ENCODE measurements at places on chromosomes 12 and 14.

- DNase-seq: no peak
Measured at GRCh38 chr12:40106655-40107054, 774 bp upstream of the SLC2A13 start.

DNA sequence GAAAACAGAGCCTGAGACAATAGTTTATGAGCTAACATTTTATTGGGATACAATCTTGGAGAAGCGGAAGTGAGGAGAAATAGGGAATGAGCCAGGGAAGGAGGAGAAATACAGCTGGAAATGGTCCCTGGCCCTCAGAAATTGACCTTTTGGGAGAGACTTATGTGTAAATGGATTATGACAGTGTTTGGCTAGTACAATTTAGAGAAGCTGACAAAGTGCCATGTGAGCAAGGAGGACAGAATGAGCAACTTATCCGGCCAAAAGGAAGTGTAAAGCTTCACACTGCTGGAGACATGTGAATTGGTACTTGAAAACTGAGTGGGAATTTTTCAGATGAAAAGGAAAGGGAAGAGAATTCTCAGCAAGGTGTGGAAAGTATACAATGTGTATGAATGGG is 2.9 kb downstream of the GLIPR1 start:
- no peak for DNase-seq

- DNase-seq: no peak
Measured at GRCh38 chr14:80358112-80358511, 146.8 kb upstream of the DIO2 start.

DNA sequence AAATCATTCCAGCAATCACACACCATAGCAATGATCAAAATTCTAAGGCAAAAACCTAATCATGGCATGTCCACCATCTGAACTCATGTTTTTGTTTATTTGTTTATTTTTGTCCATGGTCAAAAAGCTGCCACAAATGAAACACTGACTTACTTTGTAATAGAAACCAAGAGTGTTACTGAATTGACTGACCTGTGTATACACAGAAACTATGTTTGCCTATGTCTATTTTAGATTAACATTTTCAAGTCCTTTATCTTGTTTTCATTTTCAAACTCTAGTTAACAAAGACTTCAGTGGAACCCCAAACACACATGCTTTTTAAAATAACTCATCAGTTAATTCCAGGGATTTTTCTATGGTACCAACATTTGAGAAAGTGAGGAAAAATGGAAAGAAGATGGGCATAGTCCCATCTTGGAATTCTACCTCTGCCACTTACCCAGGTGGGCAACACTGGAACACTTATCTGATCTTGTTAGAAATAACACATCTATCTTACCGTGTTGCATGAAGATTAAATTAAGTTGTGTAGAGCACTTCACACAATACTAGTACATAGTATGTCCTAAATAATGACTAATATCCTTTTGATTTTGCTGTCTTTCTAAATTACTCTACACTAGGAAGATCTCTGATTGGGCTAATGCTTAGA is 6.4 kb downstream of the LUM start:
- DNase-seq: no peak

- no peak for DNase-seq
Measured at GRCh38 chr12:124995200-124995961, 1.9 kb downstream of the BRI3BP start.

DNA sequence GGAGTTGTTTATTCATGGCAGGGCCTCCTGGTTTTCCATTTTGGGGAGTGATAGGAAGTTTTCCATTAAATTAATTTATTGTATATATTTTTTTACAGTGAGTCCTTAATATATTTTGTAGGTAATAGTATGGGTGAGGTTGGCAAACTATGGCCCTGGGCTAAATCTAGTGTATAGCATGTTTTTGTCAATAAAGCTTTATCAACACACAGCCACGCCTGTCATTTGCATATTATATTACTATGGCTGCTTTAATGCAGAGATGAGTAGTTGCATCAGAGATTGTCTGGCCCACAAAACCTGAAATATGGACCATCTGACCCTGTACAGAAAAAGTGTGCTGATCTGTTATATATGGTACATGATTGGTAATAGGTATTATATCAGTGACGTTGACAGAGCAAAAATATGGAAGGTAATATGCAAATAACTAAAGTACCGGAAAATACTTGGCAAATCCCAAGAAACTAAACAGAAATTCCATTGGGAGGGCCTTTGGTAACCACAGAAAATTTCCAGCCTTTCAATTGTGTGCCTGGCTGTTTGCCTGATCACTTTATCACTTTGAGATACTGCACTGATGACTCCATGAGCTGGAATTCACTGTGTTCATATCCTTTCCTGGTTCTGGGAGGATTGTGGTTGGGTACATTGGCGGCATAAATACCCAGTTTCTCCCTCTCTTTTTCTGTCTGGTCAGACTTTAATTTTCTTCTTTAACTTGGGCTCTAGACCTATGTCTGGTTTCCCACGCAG is 61.7 kb upstream of the RFLNA start:
- no peak for DNase-seq

GRCh38 chr12:3604748-3605586 is 114.0 kb downstream of the PRMT8 start:
- DNase-seq: no peak

- DNase-seq: no peak
Measured at GRCh38 chr12:121723200-121723599, 10.6 kb downstream of the TMEM120B start.

- no peak for DNase-seq
Measured at GRCh38 chr14:35140718-35141581, 18.6 kb downstream of the PRORP start.

- no peak for DNase-seq
Measured at GRCh38 chr12:114664651-114665320, 19.2 kb downstream of the TBX3 start.

- no peak for DNase-seq
Measured at GRCh38 chr14:61355892-61356325, 34.5 kb downstream of the PRKCH start.

GRCh38 chr12:130382818-130383217 is 45.1 kb downstream of the PIWIL1 start:
- no peak for DNase-seq

Measured in SK-MEL-5 (cell line).